HTR-8/SVneo (cell line): ENCODE measurements at places on chromosomes 16 and 17.

DNA sequence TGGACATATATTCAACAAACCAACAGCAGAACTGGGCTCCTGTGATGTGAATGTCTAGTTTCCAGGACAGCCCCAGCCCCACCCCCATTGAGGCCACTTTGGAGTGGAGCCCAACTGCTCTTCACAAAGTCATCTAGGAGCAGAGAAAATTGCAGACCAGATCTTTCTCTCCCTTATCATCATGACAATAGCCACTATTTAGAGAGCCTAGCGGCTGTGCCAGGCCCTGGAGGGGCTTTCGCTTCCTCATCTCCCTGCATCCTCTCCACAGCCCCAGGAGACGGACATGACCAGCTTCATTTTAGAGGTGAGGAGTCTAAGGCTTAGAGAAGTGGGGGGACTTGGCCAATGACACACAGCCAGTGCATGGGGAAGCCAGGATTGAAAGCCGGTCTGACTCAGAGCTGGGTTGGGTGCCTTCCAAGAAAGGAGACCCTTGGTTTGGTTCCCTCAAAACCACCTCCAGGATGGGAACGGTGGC, 1.4 kb downstream of the PRSS8 start:
- no peak for DNase-seq

DNA sequence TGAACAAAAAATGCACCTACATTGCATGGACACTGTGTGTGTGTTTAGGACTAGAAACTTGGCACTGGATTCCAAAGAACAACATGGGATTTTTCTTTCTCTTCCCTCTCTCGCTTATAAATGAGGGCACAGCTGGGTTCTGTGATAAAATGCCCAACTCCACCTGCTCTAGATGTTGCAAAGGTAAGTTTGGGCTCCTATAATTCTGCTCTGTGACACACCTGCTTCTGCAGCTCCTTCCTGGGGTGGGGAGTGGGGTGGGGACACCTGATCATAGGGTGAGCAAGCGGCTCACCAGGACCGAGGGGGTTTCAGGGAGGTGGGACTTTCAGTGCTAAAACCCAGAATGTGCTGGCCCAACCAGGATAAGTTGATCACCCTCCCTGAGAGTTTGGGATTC, 104.3 kb downstream of the AXIN2 start:
- DNase-seq, result no peak

GRCh38 chr17:73586921-73587602, 57.2 kb downstream of the SDK2 start:
- DNase-seq, result peak; percentile 48

DNA sequence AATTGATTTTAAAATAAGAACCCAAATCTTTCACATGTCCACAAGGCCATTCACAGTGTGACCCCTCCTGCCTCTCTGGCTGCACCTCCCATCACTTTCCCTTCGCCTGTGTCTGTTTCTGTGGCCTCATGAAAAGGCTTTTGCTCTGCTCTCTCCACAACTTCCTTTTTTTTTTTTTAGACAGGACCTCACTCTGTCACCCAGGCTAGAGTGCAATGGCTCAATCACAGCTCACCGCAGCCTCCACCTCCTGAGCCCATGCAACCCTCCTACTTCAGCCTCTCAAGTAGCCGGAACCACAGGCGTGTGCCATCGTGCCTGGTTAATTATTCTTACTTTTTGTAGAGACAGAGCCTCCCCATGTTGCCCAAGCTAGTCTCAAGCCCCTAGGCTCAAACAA, 197.1 kb downstream of the ABCC12 start:
- DNase-seq, result no peak

DNA sequence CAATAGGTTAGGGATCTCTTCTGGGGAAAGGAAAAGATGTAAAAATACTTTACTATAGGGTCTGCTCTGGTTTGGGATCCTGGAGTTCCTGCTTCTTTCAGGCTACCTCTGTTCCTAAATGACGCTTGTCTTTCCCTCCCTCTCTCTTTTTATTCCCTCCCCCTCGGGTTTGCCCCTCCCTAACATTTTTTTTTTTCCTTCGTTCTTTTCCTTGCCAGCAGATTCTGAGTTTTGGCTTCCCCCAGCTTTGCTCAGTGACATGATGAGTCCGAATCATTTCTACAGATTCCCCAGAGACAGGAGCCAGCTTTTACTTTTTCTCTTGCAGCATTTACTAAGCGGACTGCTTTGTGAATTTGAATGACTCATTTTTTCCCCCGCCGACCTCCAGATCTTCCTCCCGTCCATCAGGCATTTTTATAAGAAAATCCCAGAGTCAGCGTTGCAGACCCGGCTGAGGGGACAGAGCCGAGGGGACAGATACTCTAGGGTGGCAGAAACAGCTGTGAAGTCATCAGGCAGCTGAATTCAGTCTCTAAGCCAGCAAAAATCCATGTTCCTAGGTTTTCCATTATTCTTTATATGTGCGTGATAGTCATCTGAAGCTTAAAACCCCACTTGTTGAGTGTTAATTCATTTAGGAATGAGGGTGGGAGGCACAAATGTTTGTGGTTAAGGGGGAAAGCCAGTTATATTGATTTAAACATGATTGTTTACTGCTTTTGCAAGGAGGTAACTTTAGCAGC, at the start of gene TMEM100:
TMEM100 (minus strand) TSS at position 123 of the 746 bp plus-strand sequence. CDS start 1,794 bp downstream, outside the sequence.
- peak; percentile 33 for DNase-seq

DNA sequence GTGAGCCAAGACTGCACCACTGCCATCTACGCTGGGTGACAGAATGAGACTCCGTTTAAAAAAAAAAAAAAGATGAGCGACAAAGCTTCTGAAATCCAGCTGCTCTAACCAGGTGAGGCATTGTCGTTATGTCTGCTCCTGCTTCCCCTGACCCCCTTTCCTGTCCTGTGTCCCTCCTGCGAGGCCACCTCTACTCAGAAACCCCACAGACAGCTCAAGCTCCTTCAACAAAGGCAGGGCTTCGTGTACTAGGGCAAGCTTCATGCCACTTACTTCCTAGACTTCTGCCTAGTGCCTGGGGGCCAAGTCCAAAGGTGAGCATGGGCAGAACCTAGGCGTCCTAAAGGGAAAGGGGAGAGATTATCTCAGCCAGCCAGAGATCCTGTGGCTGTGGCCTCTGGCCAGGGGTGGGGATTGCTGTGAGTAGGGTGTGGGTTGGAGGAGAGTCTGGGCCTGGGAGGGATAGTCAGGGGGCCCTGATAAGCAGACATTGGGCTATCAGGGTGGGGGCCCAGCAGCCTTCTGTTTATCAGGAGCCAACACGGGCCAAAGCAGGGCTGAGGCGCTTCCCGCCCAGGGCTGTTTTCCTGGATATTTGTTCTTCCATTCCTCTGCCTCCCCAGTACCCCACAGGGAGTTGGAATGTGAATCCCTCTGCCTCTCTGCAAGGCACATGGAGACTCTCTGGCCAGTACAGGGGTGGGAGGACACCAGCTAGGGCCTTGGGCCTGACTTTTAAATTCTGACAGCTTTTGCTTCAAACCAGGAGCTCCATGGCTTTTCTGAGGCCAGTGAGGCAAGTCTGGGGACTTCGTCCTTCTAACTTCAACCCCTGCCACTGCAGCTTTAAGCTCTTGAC, 10.4 kb downstream of the ERAL1 start:
- DNase-seq, result no peak

- no peak for DNase-seq
Observed at GRCh38 chr17:8658810-8659209, 28.3 kb upstream of the MYH10 start.

GRCh38 chr16:82628088-82628423, 1.3 kb downstream of the CDH13 start:
- DNase-seq, result no peak

DNA sequence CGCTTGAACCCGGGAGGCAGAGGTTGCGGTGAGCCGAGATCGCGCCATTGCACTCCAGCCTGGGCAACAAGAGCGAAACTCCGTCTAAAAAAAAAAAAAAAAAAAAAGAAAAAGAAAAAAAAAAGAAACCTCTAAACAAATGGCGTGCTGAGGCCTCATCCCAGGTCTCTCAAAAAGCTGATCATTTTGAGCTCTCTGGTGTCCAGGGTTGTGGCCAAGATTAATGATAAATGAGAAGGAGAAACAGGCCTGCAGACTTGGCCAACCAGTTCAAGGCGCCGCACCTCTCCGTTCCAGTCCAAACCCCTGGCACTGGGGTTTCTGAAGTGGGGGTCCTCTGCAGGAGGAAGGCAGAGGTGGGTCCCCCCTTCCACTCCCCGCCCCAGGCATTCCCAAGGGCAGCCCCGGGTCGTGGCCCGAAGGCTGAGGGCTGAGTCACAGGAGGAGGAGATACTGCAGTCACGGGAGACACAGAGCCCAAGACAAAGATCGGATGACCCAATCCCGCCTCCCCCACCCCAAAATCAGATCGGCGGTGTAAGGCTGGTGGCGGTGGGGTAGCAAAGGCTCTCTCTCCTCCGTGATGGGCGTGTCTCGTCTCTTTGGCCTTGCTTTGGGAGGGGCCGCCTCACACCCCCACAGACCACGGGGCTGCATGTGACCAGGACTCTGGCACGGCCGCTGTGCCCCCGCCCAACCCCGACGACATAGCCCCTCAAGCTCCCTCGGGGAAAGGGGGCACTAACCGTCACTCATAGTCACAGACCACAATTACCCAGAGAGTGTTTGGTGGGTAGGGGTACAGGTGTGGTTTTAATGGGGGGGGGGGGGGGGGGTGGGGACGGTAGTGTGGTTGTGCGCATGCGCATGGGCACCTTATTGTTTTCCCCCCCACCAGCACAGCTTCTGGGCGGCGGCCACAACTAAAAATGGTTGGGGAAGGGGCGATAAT, 1.1 kb downstream of the VAT1 start:
- peak; percentile 91 for DNase-seq

DNA sequence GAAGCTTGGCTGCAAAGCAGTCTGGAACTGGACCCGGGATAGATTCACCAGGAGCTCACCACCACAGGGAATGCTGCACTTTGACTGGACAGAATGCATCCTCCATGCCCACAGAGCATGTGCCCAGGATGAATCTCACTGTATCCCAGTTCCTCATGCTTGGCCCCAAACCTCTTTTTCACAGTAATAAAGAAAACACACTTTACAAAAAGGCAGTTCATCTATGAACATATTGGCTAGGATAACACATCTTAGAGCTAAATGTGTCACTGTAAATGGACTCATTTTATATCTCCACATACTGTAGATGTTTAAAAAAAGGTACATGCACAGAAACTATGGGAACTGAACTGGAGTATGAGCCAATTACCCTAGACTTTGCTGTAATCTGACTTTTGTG, 266.9 kb downstream of the TOX3 start:
- no peak for DNase-seq

- no peak for DNase-seq
Observed at GRCh38 chr16:67423015-67423414, 6.7 kb upstream of the ZDHHC1 start.

DNA sequence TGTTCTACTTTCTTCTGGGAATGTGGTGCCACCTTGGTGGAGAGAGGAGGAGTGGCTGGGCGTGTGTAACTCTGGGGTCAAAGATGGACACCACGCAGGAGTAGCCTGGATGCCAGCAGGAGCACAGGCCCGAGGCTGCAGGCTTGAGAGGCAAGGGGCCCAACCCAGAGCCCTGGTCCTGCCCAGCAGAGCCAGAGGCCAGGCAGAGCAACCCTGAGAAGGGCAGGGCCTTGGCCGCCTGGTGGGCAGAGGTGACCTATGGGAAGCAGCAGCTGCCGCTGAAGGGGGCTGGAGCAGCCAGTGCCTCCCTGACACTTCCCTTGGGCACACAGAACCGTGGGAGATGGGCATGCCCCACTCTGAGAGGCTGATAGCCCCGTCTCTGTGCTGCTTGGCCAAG, 18.0 kb upstream of the CPSF4L start:
- no peak for DNase-seq

DNA sequence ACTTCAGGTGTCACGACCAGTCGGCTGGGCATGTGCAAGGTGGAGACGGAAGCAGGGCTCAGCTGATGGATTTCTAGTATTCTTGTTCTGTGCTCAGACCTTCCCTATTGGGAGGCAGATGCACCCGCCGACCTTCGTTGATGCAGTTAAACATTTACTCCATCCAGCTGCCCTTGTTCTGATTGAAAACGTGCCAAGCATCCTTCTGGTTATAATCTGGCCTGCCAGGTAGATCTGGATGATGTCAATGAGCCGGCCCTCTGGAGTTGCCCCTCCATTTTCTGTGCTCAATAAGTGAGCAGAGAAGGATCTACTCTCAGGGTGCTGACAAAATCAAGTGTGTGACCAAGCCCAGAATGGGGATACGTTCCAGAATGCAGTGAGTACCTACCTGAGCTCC, 38.3 kb downstream of the CCDC182 start:
- DNase-seq, result no peak

GRCh38 chr16:20814784-20815183, 8.5 kb downstream of the REXO5 start:
- DNase-seq, result no peak

- no peak for DNase-seq
Observed at GRCh38 chr16:64074706-64075105, 1047.2 kb downstream of the CDH11 start.

DNA sequence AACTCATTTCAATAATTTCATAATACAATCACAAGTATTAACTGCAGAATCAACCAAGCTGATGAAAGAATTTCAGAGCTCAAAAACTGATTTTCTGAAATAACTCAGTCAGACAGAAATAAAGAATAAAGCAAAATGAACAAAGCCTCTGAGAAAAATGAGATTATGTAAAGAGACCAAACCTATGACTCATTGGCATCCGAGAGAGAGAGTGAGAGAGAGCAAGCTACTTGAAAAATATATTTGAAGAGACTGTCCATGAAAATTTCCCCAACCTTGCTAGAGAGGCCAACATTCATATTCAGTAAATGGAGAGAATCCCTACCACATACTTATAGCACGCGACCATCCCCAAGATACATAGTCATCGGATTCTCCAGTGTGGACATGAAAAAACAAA, 1376.4 kb downstream of the CDH11 start:
- no peak for DNase-seq

- DNase-seq, result no peak
Observed at GRCh38 chr17:79657036-79657435, 46.2 kb upstream of the RBFOX3 start.

DNA sequence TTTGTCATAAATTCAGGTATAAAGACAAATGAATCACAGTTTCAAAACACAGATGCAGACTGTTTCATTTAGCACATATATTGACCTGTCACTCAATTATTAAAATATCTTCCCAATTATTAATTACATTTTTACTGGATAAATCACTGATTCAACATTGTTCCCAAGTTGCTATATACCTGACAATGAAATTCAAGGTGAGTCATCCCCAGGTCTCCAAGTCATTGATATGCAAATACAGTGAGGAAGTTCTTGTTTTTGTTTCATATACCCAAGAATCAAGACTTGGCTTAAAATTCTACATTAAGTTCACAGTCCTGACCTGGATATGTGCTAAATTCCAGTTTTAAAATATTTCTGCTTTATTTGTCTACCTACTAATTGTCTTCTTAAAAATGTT, 599.3 kb upstream of the PSMD7 start:
- no peak for DNase-seq

GRCh38 chr16:19228575-19228974, 57.0 kb upstream of the CLEC19A start:
- no peak for DNase-seq

GRCh38 chr16:17578981-17579874, 108.5 kb upstream of the XYLT1 start:
- peak; percentile 18 for DNase-seq
